ENCODE measurements at places on chromosomes 6 and 20. TPM values are rescaled to one million over a fixed set of nuclear protein-coding genes. Genes with fewer than 3 reads are reported as not detected.

GRCh38 chr20:23925789-23926525 is 46.4 kb upstream of the CST5 start:
- no peak for DNase-seq

- no peak for DNase-seq
Observed at GRCh38 chr6:75363304-75363703, 78.7 kb upstream of the TMEM30A start.

DNA sequence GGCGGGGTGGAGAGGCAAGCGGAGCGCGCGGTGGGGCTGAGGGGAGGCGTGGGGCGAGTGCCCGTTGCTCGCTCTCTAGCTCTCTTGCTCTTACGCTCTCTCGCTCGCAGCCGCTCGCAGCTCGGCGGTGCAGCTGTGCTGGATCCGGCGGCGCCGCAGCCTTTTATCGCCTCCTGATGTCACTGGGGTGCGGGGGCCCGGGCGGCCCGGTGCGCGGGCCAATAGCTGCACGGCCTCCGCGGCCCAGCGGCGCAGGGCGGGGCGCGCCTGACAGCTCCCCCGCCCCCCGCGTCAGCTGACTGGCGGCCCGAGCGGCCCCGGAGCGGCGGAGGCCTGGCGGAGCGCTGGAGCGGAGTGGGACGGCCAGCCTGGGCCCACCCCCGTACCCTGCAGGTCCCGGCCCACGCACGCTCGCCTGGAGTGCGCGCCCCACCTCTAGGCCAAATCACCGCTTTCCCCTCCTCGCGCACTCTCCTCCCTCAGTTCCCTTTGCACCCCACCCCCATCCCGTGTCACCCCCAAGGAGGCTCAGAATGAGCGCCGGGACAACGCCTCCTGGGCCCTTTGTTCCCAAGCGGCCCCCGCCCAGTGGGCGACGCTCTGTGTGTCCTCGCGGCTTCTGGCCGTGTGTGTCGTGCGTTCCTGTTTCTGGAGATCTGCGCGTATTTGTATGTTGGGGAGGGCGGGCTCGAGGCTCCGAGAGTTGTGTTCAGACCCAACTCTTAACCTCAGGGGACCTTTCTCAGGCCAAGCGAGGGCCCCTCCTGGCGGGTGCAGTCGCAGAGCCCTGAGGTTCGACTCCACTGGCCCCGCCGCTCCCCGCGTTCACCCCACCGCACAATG is at the start of gene MAFB:
TSS of gene MAFB (minus strand) at position 137 of the 843 bp plus-strand sequence. CDS start 386 bp downstream, outside the sequence.
- peak; percentile 98 for DNase-seq

DNA sequence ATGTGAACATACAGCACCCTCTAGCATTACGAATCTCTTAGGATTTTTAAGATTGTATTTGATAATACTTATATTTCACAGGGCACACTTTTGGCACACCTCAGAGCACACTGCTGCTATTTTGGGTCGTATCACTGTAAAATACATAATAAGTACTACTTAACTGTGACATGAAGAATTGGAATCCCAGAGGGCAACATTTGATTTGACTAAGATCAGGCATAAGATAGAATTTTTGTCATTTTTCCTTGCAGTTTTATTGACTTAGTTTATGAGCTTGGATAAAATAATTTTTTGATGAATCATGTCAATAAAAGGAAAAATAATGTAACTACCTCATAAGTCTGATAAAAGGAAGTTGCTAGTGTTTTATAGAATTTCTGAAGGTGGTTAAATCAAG is 22.4 kb downstream of the MRS2 start:
- no peak for DNase-seq

DNA sequence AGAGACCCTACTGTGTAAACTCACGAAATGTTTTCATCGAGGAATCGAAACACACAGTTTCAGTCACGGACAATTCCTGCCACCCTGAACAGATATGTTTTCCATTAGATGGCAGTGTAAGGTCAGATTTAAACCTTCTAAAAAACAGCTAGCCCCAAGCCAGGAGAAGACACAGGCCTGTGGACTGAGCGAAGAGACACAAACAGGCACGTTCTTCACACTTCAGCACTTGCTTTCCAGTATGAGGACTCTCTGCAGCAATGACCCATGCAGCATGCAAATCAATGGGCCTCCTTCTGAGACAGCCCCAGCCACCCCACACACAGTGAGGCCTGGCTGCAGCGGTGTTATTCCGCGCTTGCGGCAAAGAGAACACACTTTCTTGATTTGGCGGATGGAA is 31.9 kb downstream of the HUS1B start:
- no peak for DNase-seq

- DNase-seq = no peak
Observed at GRCh38 chr6:164286011-164286410, 871.5 kb downstream of the QKI start.

GRCh38 chr20:51609251-51609650 is 66.7 kb upstream of the NFATC2 start:
- no peak for DNase-seq

Gene HLA-DOA
- polyA plus RNA-seq = 4.2 TPM

Gene DEF6
- 1.6 TPM for polyA plus RNA-seq
